ENCODE measurements at places on chromosomes 7 and 10.

DNA sequence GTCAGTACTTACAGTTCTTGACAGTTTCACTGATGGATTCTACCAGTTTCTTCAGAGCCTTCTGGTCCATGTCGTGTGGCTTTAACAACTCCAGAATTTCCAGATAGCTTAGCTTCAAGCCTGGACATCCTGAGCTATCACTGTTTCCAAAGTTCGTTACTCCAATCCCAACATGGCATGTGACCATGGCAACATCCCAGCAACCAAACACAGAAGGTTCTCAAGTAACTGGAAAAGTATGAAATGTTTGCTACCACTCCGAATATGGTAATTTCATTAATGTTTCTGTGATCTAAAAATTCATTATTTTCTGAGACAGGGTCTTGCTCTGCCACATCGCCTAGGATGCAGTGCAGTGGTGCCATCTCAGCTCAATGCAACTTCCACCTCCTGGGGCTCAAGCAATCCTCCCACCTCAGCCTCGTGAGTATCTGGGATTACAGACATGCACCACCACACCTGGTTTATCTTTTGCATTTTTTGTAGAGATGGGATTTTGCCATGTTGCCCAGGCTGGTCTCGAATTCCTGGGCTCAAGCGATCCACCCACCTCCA is 29.3 kb downstream of the RBM48 start:
- DNase-seq = no peak

DNA sequence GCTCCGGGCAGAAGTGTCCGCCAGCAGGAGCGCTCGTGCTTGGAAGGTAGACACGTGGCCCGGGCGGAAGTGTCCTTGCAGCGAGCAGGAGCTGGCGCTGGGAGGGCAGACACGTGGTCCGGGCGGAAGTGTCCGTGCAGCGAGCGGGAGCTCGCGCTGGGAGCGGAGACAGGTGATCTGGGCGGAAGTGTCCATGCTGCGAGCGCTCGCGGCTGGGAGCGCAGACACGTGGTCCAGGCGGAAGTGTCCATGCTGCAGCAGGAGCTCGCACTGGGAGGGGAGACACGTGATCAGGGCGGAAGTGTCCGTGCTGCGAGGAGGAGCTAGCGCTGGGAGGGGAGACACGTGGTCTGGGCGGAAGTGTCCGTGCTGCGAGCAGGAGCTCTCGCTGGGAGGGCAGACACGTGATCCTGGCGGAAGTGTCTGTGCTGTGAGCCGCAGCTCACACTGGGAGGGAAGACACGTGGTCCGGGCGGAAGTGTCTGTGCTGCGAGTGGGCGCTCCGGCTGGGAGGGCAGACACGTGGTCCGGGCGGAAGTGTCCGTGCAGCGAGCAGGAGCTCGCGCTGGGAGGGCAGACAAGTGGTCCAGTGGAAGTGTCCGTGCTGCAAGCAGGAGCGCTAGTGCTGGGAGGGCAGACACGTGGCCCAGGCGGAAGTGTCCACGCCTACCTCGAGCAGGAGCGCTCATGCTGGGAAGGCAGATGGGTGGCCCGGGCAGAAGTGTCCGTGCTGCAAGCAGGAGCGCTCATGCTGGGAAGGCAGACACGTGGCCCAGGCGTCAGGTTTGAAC is 41.1 kb upstream of the PRKAR1B start:
- DNase-seq = no peak

GRCh38 chr7:29032146-29032545 is 74.0 kb upstream of the TRIL start:
- no peak for DNase-seq

DNA sequence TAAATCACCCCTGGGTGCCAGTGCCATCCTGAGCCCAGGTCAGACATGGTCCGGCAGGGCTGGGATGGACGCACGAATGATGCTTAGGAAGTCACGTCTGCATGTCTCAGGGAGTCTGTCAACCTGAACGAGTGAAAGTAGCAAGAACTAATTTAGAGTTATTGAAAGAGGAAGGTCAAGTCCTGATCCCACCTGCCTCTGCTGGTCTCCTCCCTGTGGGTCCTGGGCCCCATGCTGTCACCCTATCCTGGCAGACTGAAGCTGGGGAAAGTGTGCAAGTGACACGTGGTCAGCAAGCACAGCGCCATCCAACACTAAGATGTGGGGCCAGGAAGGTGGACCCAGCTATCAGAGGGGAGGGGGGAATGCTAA is 26.1 kb upstream of the GRID1 start:
- DNase-seq = no peak

GRCh38 chr10:100485366-100485765 is 22.6 kb downstream of the WNT8B start:
- peak; percentile 32 for DNase-seq

- peak; percentile 24 for DNase-seq
Observed at GRCh38 chr10:97898429-97898828, 48.8 kb downstream of the GOLGA7B start.

- no peak for DNase-seq
Observed at GRCh38 chr7:146177301-146177700, 60.7 kb downstream of the CNTNAP2 start.

GRCh38 chr7:131096267-131096927 is 231.3 kb upstream of the MKLN1 start:
- no peak for DNase-seq

- peak; percentile 64 for DNase-seq
Observed at GRCh38 chr10:21515361-21516241, 9.9 kb downstream of the SKIDA1 start.

GRCh38 chr10:101019440-101019703 is 11.6 kb downstream of the PDZD7 start:
- no peak for DNase-seq

DNA sequence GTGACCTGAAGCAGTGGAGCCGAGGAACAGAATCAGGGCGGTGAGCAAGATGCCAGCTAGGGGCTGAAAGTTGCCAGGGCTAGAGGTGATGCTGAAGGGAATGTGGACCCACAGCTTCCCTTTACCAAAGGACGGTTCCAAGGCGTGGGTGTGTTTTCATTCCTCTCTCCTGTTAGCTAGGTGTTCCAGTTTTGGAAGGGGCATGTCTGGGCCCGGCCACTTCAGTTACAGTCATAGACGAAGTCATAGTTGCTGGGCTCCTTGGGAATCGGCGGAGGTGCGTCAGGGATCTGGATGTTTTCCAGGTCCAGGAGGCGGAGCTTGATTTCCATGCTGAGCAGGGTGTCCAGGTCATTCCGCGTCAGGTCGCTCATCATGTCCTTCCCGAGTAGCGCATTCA is 131.0 kb upstream of the AOAH start:
- DNase-seq = no peak

GRCh38 chr7:139571651-139572050 is 48.2 kb downstream of the CLEC2L start:
- DNase-seq = no peak

GRCh38 chr7:48511080-48511479 is 339.8 kb downstream of the ABCA13 start:
- peak; percentile 42 for DNase-seq

DNA sequence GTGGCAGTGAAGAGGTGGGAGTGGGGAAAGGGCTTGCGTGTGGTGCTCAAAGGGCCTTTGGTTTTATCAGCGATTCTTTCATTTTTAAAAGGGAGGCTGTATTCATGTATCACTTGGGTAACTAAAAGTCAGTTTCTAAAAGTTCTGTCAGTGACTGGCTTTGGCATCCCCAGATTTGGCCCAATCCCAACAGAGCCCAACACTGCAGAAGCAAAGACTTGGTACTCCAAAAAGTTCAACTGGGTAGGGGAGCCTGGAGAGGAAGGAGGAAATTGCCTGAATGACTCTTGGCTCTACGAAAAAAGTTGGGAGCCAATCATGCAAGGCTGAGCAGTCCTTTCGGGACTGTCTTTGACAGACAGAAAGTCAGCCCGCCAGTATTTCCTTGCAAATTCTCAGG is 54.5 kb upstream of the COL13A1 start:
- DNase-seq = no peak

GRCh38 chr7:159125955-159126270 is 18.8 kb downstream of the VIPR2 start:
- DNase-seq = no peak

DNA sequence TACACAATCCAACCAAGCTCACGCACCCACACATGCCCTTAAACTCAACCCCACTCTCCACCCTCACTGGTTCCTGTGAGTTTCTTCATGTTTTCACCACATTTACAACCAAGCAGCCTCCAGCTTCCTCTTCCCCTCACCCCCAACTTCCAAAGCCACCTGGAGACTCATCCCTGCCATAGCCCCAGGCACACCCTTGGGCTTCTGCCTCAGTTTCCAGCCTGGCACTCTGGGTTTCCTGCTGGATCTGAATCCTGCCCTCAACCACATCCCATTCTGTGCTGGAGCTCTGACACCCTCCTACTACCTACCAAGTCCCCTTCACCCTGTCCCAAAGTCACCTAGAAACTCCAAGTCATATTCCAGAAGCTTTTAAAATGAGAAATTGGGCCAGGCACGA is 29.4 kb downstream of the CCDC3 start:
- no peak for DNase-seq

DNA sequence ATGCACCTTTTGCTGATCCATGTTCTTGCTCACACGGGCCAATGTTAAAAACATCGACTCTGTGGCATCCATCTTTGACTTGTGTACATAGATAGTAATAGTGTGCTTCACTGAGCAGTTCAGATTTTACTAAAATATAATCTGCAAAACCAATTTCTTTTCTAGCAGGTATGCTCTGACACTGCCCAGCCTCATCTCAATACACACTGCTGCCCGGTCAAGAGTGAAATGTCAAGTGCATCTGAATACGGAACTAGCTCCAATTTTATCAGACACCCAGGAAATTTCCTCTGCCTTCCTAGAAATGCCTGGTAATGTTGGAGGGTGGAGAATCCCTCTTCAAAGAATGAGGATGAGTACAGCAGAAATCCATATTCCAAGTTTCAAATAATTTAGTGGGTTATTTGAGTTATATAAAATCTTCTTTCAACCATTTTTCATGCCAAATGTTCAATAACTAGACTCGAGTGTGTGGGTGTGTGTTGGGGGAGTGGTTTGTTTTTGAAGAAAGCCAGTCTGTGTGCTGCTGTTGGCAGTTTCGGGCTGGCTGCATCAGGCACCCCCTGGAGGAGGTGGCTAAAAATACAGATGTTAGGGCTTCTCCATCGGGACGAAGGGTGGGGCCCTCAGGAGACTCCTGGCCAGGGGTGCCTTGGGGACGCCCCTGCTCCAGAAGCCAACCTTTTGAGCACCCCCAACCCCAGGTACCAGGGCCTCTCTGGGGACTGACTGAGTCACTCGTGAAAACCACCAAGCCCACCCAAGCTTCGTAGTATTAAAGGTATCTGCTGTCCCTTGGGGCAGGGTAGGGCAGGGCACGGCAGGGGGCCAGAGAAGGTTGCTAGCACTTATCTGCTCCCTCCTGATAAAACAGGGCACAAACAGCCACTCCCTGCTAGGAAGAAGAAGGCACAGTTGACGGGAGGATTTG is 15.4 kb downstream of the CTBP2 start:
- peak; percentile 52 for DNase-seq

DNA sequence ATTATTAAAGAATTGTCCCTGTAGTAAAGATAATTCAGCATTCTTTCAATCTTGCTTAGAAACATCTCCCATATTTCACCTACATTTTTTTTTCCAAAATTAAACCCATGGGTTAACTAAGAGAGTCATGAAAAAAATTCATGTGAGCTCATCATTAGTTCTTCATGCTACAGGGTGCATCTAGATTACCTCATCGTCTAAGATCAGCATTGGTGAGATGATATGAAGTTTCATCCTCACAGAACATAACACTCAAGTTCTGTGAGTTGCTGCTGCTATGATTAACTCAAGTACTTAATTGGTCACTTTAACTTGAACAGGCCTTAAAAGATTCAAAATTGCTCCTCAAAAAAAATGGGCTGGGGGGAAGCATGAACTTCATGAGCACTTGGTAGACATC is 50.0 kb downstream of the RAB11FIP2 start:
- DNase-seq = no peak

DNA sequence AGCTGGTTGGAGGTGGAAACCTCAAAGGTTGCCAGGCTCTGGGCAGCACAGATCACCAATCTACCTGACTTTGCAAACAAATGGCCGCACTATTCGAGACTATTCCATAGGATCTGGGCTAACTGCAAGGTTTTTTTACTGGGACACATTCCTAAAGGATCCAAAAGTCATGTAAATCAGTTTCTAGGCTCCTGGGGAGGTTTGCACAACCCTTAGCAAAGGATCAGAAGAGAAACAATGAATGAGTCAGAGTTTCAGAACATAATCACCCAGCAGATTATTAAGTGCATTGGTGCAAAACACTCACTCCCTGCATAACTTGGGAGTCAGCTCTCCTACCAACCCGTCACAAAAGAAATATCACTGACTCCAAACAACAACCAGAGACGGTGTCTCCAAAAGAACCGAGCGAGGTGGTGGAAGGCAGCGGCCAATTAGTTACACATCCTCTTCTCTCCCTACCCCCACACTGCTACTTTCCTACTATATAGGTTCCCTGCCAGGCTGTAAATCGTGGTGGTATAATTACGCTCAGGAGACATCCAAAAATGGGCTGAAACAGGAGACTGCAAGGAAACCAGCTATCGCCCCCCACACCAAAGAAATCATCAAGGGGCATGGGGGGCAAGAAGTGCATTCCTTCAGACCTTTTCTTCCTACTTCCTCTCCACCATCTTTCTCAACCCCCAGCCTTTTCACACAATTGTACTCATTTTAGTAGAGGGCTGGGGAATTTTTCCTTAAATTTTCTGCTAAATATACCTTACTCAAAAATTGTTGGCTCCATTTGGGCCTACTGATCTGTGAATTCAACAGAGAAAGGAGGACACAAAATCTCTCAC is 3.2 kb downstream of the UBE2H start:
- peak; percentile 78 for DNase-seq

- no peak for DNase-seq
Observed at GRCh38 chr7:2993396-2993795, 50.3 kb downstream of the CARD11 start.

GRCh38 chr10:51144161-51144781 is 70.0 kb downstream of the PRKG1 start:
- no peak for DNase-seq

- DNase-seq = peak; percentile 52
Observed at GRCh38 chr10:110208614-110209453, 1.4 kb downstream of the MXI1 start.

Measured in astrocyte of the hippocampus (primary cell).